ENCODE measurements at places on chromosomes 5 and 9.

- DNase-seq: no peak
Observed at GRCh38 chr9:14400658-14400995, 86.7 kb upstream of the NFIB start.

GRCh38 chr5:27548484-27548883 is 510.1 kb upstream of the CDH9 start:
- no peak for DNase-seq

DNA sequence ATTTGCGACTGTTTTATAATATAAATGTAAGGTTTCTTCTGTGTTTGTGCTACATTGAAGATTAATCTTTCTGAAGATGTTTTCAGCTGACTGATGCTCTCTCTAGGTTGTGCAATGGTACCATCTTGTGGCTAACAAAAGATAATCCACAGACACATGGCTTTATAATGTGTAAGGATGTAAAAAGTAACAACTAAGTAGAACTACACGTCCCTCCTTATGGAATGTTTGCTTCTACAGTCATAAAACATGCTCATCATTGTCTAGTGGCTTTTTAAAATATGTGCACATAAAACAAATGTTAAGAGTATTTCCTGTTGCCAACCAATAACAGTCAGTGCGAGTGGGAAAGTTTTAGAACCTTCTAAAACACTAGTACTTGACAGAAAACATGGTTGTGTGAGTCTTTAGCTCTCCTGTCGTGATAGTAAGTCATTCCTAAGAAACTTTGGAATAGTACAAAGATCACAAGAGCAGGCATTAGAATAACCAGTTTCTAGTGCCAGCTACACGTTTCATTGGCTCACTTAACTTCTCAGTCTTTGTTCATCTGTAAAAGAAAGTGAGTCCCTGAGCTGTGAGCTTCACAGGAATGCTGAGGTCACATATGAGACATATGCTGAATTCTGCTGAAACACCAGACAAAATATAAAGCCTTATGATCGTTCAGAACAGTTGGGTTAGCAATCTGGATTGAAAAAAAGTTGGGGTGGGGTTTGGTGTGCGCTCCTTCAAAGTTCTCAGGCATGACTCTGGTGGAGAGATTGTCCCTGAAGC is 75.7 kb upstream of the GLIS3 start:
- no peak for DNase-seq

DNA sequence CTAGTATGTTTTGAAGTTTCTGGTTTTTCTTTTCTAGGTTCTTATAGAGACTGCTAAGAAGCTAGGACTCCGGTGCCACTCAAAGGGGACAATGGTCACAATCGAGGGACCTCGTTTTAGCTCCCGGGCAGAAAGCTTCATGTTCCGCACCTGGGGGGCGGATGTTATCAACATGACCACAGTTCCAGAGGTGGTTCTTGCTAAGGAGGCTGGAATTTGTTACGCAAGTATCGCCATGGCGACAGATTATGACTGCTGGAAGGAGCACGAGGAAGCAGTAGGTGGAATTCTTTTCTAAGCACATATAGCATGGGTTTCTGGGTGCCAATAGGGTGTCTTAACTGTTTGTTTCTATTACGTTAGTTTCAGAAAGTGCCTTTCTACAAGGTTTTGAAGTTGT is 52.2 kb downstream of the MTAP start:
- DNase-seq: no peak

DNA sequence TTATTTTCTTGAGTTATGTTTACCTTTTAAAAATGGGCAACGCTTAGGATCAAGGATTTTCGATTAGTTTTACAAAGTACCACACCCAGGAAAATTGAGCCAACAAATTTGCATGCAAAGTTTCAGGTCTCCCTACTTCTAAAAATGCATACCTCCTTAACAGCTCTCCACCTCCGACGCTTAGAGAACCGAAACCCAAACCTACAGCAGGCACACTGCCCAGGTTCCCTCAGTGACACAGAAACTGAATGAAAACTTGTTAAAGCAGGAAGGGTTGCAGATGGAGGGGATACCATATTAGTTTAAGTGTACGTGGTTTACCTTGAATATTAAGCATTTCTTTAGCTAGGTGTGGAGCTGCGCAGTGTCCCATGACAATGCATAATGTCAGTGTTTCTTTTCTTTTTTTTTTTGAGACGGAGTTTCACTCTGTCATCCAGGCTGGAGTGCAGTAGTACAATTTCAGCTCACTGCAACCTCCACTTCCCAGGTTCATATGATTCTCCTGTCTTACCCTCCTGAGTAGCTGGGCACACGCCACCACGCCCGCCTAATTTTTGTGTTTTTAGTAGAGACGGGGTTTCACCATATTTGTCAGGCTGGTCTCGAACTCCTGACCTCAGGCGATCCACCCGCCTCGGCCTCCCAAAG is 1.6 kb upstream of the SUB1 start:
- DNase-seq: peak; percentile 26

DNA sequence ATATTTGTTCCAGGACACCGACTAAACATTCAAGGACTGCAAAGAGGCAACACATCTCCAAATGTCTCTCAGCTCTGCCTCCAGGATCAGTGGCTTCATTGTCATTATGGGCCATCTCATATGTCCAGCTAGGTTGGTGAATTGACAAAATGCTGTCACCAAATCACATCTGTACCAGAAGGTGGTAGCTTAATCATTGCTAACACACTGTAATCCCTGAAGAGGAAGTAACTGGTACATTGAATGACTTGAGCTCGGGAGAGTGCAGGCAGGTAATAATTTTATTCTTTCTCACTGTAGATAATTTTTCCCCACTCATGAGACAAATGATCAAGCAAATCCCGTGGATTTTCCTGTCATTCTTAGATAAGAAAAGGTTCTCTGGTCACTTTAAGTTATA is 169.8 kb downstream of the SEMA6A start:
- DNase-seq: no peak

GRCh38 chr5:57231607-57232006 is 57.7 kb downstream of the GPBP1 start:
- no peak for DNase-seq

DNA sequence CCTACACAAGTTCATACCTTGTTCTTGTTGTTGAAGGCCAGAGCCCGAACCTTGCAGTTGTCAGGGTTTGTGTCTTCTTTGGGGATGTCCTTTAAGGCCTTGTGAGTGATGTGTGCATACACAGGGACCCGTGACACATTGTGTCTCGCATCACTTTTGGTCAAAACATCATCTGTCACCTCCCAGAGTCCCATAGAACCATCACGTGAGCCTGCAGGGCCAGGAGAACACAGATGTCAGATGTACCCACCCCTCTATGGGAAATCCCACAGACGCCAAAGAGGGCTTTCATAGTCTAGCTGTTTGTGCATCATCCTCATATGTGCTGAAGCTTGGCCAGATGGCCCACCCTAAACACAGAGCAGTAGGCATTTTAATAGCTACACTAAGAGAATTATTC is 28.2 kb downstream of the DCAF12 start:
- no peak for DNase-seq

GRCh38 chr5:143758015-143758414 is 53.9 kb upstream of the HMHB1 start:
- DNase-seq: no peak

DNA sequence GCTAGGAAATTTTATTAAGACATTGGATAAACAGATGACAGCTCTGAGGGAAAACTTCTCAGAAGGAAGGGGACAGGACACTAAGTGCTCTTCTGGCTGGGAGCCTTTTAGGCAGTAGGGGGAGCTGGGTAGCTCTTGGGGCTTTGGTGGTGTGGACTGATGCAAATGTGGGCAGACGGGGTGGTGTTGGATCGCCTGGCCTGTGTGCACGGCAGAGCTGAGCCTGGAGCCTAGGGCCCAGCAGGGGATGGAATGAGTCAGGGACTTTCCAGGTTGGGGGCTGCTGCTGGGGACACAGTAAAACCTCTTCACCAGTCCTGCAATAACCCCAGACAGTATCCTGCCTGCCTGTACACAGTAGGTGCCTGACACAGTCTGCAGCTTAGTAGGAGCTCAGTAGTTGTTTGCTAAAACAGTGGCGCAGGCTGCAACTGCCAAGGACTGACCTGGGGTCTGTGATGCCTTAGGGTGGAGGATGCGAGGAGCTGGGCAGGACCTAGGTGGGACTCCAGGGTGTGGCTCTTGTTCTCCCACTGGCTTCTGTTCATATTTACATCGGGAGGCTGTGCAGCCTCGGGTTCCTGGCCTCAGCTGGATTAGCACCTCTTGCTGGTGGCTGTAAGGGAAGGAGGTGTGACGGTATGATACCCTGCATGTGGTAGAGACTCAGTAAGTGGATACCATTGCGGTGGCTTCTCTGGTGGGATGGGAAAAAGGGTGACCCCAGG is 83.8 kb downstream of the DAB2IP start:
- DNase-seq: peak; percentile 14

GRCh38 chr5:180170106-180170809 is 38.8 kb downstream of the RASGEF1C start:
- DNase-seq: no peak

DNA sequence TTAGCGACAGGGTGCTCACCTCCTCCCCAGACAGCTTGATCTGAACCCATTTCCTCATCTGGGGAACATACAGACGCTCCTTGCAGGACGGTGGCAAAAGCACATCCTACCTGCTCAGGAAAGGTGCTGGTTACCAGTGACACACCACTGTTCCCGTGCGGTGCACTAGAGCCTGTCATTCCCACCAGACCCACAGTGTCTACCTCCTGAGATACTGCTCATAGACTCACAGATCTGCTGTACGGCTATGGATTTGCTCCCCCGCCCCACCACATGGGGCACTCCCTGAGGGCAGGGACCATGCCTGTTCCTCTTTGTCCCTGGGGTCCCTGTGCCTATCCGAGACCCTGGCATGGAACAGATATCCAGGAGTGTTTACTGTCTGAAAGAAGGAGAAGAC is 208.9 kb downstream of the PAX5 start:
- DNase-seq: no peak

- DNase-seq: no peak
Observed at GRCh38 chr5:74300808-74301389, 339.6 kb downstream of the ENC1 start.

- no peak for DNase-seq
Observed at GRCh38 chr5:131855452-131855851, 58.6 kb upstream of the FNIP1 start.

- no peak for DNase-seq
Observed at GRCh38 chr5:179274321-179275315, 70.6 kb downstream of the ADAMTS2 start.

DNA sequence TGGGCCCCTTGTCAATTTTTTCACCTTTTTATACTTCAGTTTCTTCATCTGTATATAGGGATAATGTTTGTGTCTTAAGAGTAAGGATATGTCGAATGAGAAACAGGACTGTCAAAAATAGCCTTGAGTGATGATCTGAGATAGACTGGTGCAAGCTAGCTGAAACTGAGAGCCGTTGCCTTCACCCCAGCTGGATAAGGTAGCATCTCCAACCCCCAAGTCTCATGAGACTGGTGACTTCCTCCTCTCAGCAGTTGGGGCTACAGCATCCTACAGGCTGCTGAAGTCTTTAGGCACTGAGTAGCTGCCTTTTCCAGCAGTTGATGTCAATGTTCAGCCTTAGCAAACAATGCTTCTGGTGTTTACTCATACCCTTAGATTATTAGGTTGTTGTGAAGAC is 330.2 kb downstream of the OSTF1 start:
- DNase-seq: no peak

DNA sequence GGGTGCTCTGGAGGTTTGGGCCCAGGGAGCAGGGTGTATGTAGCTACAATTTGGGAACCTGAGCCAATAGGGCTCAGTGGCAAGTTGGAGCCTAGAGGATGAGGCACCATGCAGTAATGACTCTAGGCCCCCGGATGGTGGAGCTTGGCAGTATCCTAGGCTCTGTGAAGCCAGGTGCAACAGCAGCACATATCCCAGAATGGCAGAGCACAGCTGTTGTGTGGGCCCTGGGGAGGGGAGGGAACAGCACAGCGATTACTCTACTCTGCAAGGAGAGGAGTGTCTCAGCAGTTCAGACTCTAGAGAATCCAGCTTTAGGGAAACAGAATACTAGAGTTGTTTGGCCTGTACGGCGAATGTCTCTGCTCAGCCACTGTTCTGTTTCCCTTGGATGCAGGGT is 56.1 kb downstream of the LRRTM2 start:
- DNase-seq: no peak

- no peak for DNase-seq
Observed at GRCh38 chr9:31153250-31153840, 1231.1 kb upstream of the ACO1 start.

GRCh38 chr5:38426986-38427950 is 129.2 kb downstream of the LIFR start:
- no peak for DNase-seq

DNA sequence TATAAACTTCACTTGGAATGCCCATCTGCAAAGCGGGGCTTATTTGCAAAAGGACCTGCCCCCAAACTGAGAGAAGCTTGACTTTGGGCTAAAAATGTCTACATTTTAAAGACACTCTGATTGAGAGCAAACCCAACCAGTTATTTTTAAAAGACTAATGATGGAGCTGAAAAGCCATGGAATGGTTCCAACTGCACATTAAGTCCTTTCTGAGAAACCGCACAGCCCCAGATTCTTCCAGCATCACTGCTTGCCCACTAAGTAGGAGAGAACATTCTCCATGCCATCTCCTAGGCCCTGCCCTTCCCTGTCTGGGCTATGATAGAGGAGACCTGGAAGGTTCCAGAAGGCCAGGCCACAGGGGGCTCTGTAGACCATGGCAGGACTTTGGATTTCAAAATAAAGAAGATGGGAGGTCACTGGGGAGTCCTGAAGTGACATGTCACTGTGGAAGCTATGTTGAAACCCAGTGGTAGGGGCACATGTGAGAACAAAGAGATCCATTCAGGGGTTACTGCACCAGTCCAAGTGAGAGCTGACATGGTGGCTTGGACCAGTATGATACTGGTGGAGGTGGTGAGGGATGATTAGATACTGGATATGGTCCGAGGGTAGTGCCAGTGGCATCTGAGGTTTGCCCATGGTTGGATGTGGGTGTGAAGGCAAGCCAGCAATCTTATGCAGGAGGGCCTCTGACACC is 179.2 kb downstream of the DAB2IP start:
- no peak for DNase-seq

DNA sequence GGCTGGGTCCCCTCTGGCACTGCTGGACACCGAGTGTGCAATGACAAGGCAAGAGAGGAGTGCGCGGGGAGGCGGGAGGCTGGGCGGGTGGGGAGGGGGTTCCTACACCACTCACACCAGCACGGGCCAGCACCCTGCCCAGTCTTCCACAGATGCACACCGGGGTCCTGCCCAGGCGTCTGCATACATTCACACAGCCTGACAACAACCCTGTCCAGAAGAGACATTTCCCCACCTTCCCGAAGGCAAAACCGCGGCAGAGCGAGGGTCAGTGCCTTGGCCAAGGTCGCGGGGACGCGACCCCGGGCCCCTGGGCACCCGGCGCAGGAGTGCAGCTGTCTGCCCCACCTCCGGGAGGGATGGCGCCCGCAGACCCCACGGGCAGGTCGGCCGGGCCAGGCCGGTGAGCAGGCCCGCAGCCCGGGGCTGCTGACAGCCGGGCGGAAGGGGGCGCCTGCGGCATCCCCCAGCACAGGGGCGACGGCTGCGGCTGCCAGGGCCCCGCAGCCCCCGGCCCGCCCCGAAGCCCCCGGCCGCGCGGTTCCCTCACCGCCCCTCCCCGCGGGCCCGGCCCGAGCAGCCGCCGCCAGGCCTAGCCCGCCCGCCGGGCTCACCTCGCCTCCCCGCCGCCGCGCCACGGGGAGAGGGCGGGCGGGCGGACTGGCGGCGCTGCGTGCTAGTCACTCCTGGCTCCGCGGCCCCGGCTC is 496 bp downstream of the MAPK9 start:
- peak; percentile 24 for DNase-seq

GRCh38 chr5:13957032-13957645 is 12.7 kb upstream of the DNAH5 start:
- DNase-seq: no peak

Measured in activated CD4-positive, alpha-beta T cell treated with anti-CD3 and anti-CD28 coated beads, Interleukin-2, amount 50 U/mL, for 48 hours (primary cell).